ENCODE measurements at places on chromosomes 12 and 14.
A peak's percentile ranks its signal among the peaks of the same experiment; 100 is the strongest.

DNA sequence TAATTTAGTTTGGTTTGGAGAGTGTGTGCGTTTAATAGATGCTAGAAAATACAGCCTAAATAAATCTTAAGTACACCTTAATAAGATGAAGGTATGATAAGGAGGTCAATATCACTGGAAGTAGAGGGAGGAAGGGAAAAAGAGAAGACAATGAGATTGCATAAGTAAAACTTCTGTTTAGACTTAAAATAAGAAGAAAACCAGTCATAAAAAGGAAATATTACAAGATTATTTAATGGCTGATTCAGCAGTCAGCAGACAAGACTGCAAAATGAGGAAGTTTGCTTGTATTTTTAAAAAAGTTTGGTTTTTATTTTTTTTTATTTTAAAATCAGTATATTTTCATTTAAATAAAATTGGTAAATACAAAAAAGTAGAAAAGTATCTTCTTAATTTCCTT is 3.2 kb downstream of the SLC38A6 start:
- DNase-seq = no peak

DNA sequence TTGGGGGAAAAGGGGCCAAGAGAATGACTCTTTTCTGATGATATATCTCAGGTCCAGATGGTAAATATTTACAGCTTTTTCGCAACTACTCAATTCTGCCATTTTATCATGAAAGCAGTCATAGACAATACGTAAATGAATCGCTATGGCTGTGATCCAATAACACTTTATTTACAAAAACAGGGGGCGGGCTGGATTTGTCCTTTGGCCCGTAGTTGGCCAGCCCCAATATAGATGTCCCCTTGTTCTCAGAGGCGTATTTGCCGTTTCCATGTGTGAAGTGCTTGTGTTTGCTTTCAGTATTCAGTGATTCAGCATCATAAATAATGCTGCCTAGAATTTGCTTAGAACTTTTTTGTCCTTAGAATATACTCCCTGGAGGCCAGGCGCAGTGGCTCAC is 77.2 kb downstream of the CCDC92 start:
- no peak for DNase-seq

DNA sequence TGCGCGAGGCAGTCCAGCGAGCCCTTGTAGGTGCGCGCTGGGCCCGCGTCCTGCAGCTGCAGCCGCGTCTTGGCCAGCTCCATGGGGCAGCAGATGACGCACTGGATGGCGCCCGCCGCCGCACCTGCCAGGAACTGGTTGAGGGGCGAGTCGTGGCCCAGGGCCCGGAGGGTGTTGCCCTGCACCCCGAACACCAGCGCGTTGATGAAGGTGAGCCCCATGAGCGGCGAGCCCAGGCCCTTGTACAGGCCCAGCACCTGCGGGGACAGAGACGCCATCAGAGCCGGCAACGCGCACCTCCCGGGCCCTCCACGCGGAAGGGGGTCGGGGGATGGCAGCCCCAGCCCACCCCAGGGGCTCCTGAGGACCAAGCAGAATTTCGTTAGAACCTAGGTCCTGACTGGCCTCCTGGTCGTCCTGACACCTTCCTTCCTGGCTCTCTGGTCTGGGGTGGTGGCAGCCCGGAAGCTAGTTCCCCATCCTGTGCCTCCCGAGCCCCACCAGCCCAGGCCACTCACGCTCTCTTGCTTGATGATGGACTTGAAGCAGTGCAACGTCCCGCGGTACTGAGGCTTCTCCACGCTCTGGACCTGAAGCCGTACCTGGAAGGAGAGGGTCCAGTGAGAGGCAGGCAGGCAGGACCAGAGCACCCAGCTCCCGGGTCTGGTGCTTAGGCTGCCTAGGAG is 13.3 kb downstream of the SLC25A29 start:
- DNase-seq = no peak

DNA sequence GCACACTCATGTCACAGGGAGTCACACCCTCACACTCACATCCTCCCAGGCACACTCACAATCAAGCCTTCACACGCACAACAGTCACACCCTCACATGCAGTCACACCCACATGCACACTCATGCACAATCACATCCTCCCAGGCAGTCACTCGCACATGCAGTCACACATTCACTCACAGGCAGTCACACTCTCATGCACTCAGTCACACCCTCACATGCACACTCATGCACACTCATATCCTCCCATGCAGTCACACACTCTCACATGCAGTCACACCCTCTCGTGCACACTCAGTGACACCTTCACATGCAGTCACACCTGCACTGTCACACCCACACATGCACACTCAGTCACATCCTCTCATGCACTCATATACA is 12.3 kb downstream of the TMEM179 start:
- no peak for DNase-seq

- DNase-seq = peak; percentile 50
Observed at GRCh38 chr14:35155962-35156361, 33.6 kb downstream of the PRORP start.

DNA sequence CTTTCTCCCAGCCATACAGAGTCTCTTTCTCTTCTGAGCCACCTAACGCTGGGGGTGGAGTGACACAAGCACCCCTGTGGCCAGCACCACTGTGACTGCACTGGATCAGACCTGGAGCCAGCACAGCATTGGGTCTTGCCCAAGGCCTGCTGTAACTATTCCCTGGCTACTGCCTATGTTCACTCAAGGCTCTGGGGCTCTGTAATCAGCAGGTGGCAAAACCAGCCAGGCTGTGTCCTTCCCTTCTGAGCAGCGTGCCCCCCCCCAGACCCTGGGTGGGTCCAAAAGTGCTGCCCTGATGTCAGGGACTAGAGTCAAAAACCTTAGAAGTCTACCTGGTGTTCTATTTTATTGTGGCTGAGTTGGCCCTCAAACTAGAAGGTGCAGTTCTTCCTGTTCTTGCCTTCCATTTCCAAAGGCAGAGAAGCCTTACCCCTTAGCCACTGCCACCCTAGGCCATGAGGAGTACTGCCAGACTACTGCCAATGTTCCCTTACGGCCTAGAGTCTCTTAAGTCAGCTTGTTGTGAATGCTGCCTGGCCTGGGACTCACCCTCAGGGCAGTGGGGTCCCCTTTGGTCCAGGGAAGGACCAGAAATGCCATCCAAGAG is 49.9 kb downstream of the PELI2 start:
- DNase-seq = no peak

GRCh38 chr12:116759783-116760621 is 21.9 kb downstream of the RNFT2 start:
- no peak for DNase-seq

DNA sequence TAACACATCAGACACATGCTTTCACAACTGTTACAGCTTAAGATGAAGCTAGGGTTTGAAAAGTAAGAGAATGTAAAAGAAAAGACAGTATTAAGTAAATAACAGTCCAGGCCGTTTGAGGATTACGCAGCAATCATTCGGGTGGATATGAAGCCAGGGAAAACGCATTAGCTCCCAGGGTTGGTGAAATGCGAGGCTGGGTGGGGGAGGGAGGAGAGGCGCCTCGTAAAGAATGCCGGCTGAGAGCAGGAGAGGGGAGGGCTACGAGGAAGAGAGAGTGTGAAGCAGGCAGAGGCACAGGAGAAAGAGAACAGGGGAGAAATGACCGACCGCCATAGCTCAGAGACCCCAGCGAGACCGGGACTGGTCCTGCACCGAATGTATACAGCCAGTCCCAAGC is 73.0 kb downstream of the IQSEC3 start:
- DNase-seq = peak; percentile 66

DNA sequence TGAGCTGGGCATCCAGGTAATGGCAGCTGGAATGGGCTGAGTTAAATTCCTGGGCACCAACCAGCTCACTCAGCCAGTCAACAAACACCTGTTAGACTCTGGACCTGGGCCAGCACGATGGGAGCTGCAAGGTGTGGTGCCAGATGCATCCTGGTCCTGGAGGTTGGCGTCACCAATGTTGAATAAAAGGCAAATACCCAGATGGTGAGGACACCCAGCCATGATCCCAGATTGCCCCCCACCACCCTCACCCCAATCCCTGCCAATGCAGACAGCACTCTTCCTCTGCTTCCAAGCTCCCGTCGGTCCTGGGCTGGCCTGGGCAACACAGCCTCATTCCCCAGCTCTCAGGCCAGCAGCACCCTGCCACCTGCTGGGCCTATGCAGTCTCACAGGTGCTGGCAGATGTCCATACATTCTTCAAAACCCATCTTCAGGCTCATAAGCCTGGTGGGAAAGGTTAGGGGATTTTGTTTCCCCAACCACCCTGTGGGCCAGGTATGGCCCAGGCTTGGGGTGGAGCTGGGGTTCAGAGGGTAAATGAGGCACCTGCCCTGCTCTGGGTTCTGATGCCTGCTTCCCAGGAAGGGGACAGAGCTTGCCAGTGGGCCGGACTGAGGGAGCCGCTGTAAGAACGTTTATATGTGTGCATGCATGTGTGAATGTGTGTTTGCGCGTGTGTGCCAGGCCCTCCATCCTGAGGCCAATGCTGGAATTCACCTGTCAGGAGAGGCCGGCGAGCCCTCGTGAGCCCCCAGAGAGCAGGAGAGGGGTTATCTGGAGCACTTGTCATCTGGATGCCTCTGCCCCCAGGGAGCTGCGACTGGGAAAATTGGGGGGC is 58.0 kb downstream of the LGMN start:
- peak; percentile 60 for DNase-seq

GRCh38 chr12:39301422-39301821 is 141.5 kb downstream of the KIF21A start:
- DNase-seq = no peak

DNA sequence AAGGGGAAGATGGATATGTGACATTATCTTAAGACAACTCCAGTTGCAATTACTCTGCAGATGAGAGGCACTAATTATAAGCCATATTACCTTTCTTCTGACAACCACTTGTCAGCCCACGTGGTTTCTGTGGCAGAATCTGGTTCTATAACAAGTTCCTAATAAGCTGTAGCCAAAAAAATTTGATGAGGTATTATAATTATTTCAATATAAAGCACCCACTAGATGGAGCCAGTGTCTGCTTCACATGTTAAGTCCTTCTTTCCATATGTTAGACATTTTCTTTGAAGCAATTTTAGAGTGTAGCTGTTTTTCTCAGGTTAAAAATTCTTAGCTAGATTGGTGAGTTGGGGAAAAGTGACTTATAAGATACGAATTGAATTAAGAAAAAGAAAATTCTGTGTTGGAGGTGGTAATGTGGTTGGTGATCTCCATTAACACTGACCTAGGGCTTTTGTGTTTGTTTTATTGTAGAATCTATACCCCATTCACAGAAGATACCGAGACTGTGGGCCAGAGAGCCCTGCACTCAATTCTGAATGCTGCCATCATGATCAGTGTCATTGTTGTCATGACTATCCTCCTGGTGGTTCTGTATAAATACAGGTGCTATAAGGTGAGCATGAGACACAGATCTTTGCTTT is 36.9 kb downstream of the PSEN1 start:
- peak; percentile 9 for DNase-seq

GRCh38 chr12:123336530-123336929 is 28.1 kb downstream of the SBNO1 start:
- no peak for DNase-seq

Measured in NCI-H2107 (cell line).